ENCODE measurements at places on chromosomes 6 and 20.

- DNase-seq: no peak
These were observed 129.0 kb downstream of the JPH2 start for GRCh38 chr20:44057698-44058675.

- DNase-seq: no peak
These were observed 248.4 kb upstream of the IRAK1BP1 start for GRCh38 chr6:78618970-78619369.

DNA sequence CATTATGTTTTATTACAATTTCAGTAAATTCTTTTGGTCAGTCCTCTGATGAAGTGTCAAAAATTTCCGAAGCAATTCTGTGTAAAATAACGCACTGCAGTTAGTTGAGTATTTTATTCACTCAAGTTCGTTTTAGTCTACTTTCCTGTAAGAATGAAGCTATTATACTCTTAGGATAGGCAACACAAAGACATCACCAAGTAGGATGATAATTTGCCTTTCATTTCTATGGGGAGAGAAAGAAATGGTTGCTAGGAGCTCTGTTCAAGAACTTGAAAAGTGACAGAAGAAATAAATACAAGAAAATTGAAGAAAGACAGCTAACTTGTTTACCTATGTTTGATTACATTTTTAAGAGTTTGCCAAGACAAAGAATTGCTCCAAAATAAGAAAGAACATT, 290.4 kb downstream of the EYS start:
- no peak for DNase-seq

- DNase-seq: no peak
These were observed 20.3 kb downstream of the SNTA1 start for GRCh38 chr20:33423141-33423834.

GRCh38 chr6:138988469-138988834, 399 bp upstream of the REPS1 start:
- DNase-seq: no peak

- no peak for DNase-seq
These were observed 2.4 kb downstream of the MYBL2 start for GRCh38 chr20:43669332-43669731.

DNA sequence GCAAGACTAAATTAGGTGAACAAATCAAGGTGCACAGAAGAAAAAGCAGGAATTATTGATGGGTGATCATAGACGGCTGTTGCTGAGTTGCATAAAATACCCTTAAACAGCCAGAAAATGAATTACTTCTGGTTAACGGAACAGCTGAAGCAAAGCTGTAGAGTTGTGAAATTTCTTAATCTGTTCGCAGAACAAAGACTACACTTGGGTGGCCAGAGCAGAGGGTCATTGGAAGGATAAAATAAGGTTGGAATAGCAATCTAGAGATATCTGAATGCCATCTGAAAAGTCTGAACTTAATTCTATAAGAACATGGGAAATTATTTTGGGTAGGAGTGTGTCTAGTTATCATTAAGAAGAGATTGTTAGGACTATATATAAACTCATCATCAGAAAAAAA, 339.1 kb upstream of the RSPO3 start:
- DNase-seq: no peak

DNA sequence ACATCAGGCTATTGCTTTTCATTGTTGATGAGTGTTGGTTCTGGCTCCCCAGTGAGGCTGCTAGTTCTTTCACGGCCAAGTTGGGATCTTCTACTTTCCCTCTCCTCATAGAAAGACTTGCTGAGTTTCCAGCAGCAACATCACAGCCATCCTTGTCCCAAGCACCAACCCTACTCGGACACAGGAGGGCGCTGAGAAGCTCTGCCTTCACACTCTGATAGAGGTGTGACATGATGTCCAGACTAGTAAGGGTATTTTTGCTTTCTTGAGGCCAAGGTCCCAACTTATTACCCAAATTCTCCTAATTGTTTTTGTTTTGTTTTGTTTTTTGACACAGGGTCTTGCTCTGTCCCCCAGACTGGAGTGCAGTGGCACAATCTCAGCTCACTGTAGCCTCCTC, 3.0 kb upstream of the GCM1 start:
- no peak for DNase-seq

DNA sequence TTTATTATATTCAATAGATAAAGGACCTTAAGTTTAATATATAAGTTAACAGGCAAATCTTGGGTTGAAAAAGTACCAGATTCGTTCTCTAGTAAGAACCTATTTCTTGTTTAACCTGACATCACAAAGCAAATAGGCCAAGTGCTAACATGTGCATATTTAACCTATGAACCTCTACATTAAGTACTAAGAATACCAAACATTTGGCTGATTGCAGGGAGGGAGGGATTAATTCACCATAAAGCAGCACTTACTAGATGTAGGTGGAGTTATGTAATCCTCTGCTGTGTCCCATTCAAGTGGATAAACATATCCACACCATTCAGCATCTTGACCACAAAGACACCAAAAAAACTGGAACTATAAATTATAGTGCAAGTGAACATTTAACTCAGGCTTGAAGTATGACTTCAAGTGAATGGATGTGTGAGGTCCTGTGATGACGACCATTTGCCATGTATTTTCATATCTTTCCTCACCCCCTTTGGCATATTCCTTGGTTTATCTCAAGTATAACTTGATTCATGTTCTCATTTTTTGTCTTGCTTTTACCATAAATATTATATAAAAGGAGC, 10.2 kb downstream of the STX11 start:
- DNase-seq: no peak

DNA sequence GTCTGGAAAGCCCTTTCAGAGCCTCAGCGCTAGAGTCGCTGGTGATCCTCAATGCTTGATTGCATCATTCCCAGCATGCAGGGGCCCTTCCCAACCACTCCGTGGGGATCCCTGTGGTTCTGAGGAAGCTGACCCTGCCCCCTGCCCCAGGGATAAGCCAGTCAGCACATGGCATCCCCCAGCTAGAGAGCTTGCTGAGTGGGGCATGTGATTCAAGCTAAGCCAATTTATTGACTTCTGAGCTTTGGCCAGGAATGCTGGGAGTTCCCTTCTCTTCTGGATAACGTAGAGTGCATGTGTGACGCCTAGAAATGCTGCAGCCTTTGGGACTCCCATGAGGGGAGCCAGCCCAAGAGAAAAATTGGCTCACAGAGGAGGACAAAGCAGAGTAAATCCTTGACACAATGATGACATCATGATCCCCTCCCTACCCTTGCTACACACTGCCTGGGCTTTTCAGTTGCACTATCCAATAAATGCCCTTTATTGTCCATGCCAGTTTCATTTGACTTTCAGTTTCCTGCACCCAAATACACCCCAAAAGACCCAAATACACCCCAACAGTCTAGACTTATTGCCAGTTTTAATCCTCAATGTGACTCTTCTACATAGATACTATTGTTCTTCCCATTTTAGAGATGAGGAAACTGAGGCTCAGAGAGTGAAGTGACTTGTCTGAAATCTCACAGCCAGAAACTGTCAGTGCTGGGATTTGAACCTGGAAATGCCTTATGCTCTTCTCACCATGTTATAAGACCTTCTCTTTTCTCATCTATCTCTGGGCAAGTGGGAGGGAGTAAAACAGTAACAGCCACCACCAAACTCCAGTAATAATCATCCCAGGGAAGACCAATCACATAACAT, 34.3 kb downstream of the KCNB1 start:
- no peak for DNase-seq

DNA sequence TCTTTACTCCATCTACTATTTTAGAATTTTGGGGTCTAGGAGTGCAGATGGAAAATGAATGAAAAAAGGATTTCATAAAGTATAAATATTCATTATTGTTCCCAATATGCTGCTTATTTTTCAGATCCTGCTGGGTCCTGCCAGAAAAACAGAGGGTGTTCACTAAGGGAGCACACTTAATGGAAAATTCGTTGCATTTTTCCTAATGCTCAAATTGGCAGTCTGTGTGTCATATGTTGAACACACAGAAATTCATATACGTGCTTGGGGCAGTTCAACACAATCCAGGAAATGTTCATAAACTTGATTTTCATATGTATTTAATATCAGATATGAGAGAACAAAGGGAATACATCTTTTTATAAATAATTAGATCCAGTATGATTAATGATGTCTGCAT, 1019.4 kb downstream of the EPHA7 start:
- DNase-seq: no peak

- no peak for DNase-seq
These were observed 12.9 kb downstream of the PRSS16 start for GRCh38 chr6:27260369-27260768.

- no peak for DNase-seq
These were observed 653.7 kb downstream of the TFAP2A start for GRCh38 chr6:9761220-9761619.

- no peak for DNase-seq
These were observed 68.2 kb downstream of the SEL1L2 start for GRCh38 chr20:13922241-13922640.

GRCh38 chr20:40900666-40901215, 127.9 kb upstream of the TOP1 start:
- DNase-seq: no peak

- DNase-seq: no peak
These were observed 52.7 kb upstream of the ELMO2 start for GRCh38 chr20:46458866-46459750.

GRCh38 chr6:155171109-155171746, 92.6 kb upstream of the CLDN20 start:
- peak; percentile 23 for DNase-seq

- DNase-seq: no peak
These were observed 158.1 kb upstream of the ARG1 start for GRCh38 chr6:131414956-131415355.

DNA sequence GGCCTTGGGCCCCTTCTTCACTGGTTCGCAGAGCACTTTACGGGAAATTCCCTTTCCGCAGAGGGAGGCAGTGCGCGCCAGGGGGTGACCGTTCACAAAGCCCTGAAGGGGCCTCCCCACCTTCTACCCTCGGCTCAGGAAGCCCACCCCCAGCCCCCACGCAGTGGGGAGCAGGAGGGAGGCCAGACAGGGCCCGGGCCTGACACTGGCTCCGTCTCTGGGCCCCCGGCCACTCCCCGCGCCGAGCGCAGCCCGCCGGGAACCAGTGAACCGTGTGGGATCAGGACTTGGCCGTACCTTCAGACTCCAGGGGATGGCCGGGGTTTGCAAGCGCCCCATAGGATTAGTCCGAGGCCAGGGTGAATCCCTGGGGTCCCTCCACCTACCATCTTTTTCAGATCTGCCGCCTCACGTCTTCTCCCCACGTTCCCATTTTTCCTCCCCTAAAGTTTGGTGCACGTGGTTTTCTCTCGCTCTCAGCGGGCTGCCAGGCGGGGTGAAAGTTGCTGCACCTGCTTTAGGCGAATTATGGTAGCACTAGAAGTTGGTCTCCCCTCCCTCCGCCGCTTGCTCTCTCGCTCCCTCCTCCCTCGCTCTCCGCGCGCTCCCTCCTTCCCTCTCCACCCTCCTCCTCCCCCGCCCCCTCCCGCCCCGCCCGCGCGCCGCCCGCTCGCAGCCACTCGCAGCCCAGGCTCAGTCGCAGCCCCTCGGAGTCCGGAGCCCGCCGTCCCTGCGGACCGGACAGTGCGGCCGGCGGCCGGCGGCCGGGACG, at the start of gene FOXP4:
TSS of gene FOXP4 (plus strand) at position 679 of the 772 bp plus-strand sequence. CDS start 19,380 bp downstream, outside the sequence.
- peak; percentile 74 for DNase-seq

GRCh38 chr6:36243562-36244212, 26.2 kb upstream of the PNPLA1 start:
- no peak for DNase-seq

GRCh38 chr6:165644586-165645266, 18.3 kb downstream of the PDE10A start:
- DNase-seq: no peak

- no peak for DNase-seq
These were observed 214.8 kb upstream of the BTBD3 start for GRCh38 chr20:11702721-11703518.

- no peak for DNase-seq
These were observed 118.2 kb downstream of the DHX35 start for GRCh38 chr20:39080326-39080725.

DNA sequence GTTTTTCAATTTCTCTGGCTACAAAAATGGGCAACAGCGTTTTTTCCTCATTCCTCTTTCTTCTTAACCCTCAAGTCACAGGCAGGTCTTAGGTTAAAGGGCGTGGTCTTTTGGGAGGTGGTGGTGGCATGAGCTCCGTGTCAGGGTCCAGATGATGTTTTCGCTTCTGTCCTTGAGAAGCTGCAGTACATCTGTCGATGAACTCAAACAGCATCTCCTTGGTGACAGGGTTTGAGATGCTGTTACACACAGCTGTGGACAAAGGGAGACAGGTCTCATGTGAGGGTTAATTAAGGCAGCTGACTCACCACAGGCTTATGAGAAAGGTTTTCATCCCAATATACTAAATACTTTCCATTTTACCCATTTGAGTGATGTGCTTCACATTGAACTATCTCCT, 350.8 kb downstream of the RNGTT start:
- DNase-seq: no peak

DNA sequence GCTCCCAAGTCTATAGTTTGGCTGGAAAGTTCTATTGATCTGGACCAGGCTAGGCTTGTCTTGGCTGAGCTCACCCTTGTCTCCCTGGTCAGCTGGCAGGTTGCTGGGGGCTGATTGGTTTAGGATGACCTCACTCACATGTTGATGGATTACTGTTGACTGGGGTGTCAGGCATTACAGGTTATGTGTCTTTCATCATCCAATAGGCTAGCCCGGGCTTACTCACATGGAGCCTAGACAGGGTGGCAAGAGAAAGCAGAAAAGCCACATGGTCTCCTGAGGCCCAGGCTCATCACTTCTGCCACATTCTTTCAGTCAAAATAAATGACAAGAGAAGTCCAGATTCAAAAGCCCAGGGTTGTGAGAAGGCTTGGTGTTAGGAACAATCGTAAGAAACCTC, 103.5 kb downstream of the BFSP1 start:
- DNase-seq: no peak

GRCh38 chr6:13194852-13195251, 133.5 kb downstream of the TBC1D7 start:
- DNase-seq: no peak

DNA sequence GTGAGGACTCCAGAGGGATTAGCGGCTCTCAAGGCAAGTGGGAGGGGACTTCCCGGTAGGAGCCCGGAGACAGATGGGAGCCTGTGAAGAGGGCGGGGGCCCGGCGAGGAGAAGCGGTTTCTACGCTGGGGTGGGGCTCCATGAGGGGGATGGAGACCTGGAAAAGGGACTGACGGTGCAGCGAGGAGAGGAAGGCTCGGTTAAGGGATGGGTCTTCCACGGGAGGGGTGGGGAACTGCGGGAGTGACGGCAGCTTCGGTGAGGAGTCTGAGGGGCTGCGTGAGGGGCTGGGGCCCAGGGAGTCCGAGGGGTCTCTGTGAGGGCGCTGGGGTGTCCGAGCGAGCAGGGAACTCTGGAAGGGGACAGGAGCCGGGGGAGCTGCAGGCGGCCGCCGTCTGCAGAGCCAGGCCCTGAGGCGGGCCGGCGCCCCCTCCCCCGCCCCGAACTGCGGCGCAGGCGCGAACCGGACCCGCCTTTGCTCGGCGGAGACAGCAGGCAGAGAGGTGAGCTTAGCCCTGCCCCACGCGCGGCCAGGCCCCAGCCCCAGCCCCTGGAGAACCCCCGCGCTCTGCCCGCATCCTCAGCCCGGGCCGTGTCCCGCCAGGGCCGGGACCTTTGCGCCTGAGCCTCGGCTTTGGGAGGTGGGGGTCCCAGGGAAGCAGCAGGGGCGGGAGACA, at the start of gene NRSN2:
TSS of gene NRSN2 (plus strand) at position 472 of the 677 bp plus-strand sequence. CDS start 2,533 bp downstream, outside the sequence.
- no peak for DNase-seq

GRCh38 chr20:16710781-16711180, 19.0 kb upstream of the SNRPB2 start:
- DNase-seq: no peak
